ENCODE measurements at places on chromosomes 5 and 9.

GRCh38 chr9:27276193-27277030 lies 20.5 kb downstream of the EQTN start:
- peak; percentile 67 for DNase-seq

DNA sequence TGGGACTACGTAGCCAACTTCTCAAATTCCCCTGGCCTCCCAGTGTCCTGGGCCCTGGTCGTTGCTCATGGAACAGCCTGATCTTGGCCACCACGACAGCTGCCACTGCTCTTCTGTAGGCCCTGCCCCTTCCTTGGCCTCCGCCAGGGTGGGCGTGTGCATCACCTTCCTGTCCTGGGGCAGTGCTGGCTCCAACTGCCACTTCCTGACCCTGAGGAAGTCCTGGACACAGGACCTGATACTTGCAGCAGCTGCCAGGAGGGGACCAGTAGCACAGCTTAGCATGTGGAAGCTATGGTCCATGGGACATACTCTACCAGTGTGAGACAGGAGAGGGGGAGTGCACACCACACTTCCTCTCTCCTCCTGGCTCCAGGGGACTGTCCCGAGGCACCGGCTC lies 145.2 kb downstream of the TENT4A start:
- DNase-seq, result no peak

GRCh38 chr5:151255621-151256286 lies 2.8 kb downstream of the GM2A start:
- no peak for DNase-seq

GRCh38 chr9:70525519-70525918 lies 111.1 kb upstream of the KLF9 start:
- peak; percentile 87 for DNase-seq

DNA sequence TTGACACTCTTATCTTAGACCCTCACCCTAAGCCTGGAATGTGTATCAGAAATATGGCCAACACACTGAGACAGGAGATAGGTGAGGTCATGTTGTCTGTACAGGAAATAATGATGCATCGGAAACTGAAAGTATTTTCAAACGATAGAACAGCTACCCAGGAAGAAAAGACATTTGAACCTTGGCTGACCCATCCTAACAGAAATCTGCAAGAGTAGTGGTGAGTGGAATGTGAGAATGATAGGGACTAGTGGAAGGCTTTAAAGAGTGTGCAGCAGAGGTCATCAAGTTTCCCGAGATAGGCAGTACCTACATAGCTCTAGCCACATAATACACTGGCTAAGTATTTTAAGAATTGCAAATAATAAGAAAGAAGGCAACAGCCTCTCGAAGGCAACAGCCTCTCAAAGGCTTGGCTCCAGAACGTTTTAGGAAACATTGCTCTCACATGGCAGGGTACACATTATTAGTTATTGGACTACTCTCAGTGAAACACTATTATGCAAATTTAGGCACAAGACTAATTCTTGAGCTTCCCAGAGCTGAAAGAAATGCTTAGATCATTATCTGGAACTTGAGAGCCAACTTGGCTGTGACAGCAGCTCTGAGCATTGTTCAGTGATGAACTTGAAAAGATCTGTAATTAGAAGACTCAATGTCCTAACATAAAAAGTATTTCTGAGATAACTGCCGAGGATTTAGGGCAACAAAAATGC lies 133.1 kb upstream of the FBXL7 start:
- DNase-seq, result no peak

- no peak for DNase-seq
Observed at GRCh38 chr5:2523180-2523579, 228.3 kb downstream of the IRX2 start.

- DNase-seq, result no peak
Observed at GRCh38 chr5:65363499-65363898, 118.2 kb downstream of the ADAMTS6 start.

DNA sequence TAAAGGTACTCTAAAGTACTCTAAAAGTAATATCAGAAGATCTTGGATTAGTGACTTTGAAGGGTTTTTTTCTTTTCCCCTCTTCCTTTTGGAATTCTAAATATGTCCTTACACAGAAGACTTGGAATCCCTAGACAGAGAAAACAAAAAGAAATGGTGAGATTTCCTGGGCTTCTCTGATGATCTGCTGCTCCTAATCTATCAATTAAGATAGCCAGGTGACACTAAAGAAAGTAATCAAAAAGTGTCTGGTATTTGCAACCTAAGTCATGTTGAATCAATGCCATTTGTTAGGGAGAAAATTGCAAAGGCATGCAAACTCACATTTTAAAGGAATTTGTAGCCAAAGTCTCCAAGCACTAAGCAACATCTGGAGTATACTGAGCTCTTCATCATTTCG lies 29.5 kb upstream of the MYO10 start:
- DNase-seq, result no peak

DNA sequence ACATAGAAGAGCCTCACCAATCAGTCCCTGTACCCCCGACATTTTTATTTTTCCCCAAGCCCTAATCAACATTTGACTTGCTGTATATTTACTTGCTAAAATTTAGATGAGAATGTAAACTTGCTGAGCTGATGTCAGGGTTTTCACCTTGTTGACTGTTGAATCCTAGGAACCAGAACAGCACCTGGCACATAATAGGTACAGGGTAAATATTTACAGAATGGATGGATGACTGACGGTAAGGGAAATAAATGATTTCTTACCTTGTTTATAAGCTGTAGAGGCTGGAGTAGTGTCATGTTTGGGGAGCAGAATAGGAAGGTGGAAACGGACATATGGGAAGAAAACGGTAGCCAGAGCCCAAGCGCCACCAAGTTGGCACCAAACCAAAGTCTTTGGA lies 107.0 kb upstream of the NUDT12 start:
- no peak for DNase-seq

DNA sequence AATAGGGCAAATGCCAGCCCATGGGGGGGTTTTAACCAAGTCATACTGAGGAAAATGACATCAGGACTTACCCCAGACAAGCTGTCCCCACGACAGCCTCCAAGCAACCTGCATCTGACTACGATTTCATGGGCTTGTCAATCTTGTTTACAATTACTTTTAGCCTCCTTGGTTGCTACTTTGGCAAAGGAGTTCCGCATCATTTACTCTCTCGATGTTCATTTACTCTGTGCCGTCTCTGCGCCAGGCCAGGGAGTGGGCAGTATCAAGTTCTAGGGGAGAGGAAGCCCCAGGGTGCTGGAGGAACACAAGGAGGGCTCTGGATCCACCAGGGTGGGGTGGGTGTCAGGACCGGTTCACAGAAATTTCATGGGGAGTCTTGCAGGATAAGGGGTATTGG lies 23.9 kb downstream of the PTPN3 start:
- DNase-seq, result no peak

DNA sequence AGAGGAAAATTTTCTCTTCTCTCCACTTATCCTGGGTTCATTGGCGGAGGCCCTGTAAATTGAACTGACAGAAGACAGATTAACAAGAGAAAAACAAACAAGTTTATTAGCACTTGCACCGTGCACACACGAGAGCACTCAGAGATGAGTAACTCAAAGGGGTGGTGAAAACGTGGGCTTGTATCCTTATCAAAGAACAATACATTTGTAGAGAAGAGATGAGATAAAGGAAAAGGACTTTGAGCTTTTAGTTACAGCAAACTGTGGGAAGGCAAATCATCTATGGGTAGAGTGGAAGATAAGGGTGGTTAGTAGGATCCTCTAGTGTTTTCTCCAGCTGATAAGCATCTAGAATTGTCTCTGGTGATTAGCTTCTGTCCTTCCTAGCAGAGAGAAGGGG lies 44.4 kb upstream of the ROR2 start:
- DNase-seq, result no peak

- DNase-seq, result peak; percentile 85
Observed at GRCh38 chr9:5446451-5447236, 3.7 kb upstream of the CD274 start.

GRCh38 chr5:31469886-31470285 lies 62.0 kb downstream of the DROSHA start:
- DNase-seq, result no peak

DNA sequence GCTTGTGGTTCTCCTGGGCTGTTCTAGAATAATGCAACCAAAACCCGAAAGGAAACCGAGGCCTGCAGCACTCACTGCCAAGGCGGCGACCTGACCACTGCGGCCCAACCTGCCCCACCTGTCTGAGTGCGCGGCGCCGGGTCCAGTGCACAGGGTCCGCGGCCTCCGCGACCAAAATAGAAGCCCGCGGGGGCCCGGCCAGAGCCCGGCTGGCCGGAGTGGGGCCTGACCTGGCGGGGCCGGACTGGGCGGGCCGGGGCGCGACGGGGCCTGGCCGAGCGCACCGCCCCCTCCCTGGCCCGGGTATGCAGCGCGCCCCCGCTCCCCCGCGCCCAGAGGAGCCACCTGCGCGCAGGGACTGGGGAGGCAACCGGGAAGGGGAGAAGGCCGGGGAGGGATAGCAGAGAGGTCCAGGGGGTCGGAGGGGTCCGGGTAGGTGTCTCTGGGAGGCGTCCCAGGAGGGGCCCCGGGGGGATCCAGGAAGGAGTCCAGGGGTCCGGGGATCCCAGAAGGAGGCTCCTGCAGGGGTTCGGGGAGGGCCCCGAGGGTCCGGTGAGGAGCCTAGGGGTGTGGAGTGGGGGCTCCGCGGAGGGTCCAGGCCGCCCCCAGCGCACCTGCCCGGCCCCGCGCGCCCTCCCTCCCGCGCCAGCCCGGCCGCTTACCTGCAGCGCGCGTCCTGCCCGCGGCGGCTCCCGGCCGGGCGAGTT lies 503 bp downstream of the SEMA4D start:
- no peak for DNase-seq

DNA sequence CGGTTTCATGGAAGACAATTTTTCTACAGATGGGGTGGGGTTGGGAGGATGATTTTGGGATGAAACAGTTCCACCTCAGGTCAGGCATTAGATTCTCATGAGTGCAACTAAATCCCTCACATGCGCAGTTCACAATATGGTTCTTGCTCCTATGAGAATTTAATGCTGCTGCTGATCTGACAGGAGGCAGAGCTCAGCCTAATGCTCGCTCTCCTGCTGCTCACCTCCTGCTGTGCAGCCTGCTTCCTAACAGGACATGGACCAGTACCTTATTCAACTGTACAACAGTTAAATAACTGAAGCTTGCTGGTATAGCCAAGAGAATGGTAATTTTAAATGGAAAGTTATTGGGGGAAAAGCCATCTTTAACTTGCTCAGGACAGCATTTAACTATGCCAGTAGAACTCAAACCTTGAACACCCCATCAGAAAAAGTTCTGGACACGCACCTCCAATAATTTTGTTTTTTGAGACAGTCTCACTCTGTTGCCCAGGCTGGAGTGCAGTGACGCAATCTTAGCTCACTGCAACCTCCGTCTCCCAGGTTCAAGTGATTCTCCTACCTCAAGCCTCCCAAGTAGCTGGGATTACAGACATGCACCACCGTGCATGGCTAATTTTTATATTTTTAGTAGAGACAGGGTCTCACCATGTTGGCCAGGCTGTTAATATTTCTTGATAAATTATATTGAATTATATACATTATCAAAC lies 27.7 kb downstream of the HMGCR start:
- no peak for DNase-seq

DNA sequence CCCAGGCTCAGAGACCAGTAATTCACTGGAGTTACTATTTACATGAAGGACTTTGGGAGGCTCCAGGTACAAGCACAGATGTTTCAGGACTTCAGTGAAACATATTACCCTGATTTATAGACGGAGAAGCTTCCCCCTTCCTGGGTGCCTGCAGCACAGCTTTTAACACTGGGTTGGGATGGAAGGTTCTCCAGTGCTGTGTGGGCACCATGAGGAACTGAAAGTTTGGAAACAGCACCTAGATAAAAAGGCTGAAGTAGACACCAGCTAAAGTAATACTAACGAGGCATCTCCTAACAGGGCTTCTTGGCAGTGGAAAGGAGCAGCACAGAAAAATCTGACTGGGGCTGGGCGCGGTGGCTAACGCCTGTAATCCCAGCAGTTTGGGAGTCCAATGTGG lies 70.7 kb downstream of the GCNT1 start:
- DNase-seq, result no peak

DNA sequence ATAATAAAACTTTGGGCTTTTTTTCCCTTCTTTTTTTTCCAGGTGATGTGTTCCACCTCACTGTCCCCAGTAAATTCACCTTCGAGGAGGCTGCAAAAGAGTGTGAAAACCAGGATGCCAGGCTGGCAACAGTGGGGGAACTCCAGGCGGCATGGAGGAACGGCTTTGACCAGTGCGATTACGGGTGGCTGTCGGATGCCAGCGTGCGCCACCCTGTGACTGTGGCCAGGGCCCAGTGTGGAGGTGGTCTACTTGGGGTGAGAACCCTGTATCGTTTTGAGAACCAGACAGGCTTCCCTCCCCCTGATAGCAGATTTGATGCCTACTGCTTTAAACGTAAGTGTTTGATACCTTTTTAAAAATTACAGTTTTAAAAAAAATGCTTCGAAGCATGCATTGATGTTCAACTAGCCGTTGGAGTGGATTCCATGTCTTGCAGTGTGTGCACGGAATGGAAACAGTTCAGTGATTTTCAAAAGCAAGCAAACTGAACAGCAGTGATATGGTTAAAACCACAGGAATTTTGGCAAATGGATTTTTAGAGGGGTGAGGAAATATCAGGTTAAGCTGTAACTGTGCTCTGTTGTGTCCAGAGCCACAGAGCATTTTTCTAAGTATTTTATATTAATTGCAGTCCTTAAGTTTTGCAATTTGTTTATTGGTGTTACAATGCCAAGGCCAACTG lies 40.7 kb downstream of the VCAN start:
- DNase-seq, result no peak

GRCh38 chr9:89592213-89592815 lies 12.5 kb upstream of the GADD45G start:
- no peak for DNase-seq

DNA sequence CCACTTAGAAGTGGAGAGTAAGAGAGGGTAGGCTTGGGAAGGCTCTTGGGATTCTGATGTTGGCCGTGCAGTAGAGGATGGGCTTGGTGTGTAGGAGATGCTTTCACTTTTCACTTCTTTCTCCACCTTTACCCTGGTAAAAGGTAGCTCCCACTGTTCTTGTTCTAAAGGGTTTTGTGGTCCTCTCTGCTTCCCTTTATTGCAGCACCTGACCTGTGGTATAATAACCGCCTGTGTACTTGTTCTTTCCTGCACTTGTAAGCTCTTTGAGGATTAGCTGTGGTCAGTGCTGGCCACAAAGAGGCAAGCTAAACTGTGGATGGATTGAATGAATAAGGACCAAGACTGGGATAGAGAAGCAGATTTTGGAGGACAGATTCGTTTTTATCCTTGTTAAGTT lies 25.2 kb downstream of the KDM4C start:
- no peak for DNase-seq

DNA sequence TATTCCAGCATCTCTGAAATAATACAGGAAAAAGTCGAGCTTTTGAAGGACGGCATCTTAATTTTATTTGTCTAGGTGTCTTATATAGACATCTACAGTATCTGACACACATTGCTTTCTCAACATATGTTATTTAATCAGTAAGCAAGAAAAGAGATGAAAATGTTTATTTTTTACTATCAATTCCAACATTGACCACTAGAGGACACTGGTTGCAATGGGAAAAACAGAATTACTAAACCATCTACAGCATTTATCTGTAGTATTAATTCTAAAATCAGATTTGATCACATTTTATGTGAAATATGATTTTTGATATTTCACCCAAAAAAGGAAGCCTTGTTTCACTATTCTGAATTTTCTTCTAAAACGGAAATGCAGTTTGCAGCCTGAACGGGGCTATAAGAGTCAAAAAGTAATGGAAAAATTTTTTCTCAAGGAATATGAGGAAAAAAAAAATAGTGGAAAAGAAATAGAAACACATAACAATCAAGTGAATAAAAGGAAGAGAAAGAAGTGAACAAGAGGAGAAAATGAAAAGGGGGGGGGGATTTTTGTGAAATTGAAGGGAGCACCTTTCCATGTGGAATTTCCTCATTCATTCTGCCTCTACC lies 98.6 kb downstream of the OSTF1 start:
- peak; percentile 31 for DNase-seq

All from epithelial cell of esophagus (primary cell).